Stimulated activated CD4-positive, alpha-beta T cell treated with anti-CD3 and anti-CD28 coated beads, Interleukin-4, amount 100 ng/mL, for 4 hours (primary cell): ENCODE measurements at places on chromosomes 2 and 18.

- DNase-seq = no peak
Observed at GRCh38 chr2:8794923-8795825, 42.2 kb downstream of the KIDINS220 start.

DNA sequence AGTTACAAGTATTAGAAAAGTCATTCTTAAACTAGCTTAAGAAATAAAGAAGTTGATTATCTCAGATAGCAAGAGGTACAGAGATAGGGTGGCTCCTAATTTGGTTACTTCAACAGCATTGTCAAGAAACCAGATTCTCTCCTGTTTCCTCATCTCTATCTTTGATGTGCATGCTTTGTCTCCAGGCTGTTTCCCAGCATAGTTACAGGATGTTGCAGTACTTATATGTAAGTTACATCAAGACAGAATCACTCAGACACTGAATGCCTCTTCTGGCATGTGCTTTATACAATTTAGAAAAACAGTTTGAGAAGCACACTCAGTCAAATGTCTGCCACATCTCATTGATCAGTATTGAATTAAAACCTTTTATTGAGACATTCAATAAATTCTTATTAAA lies 189.5 kb upstream of the UBE2E3 start:
- no peak for DNase-seq

GRCh38 chr2:190649035-190649797 lies at the start of gene NAB1:
Gene NAB1 (plus strand): TSS chr2:190649083. CDS start chr2:190659177, 10,094 bp downstream.
- peak; percentile 82 for DNase-seq

GRCh38 chr2:69227716-69228115 lies 159.3 kb downstream of the GFPT1 start:
- no peak for DNase-seq

- DNase-seq = no peak
Observed at GRCh38 chr18:6009756-6010155, 114.4 kb upstream of the TMEM200C start.

DNA sequence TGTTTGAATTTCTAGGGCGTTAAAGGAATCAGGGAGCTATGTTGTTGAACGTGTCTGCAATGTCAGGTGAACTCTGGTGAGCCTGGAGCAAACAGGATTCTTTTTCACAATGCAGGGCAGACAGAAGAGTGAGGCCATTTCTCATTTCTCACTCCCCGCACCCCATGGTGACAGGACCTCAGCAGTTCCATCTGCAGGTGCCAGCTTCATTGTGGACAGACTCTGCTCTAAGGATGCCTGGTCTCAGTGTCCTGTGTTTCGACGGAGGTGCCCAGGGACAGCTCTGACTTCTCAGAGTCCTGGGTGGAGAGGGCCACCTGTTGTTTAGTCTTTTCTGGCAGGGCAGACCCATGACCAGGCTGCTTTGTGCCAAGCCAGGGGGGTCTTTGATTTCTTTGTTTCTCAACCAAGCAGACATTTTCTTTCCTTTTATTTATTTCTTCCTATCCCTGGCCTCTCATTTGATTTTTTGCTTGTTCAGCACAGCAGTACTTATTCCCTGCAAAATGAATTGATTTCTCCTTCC lies 201.5 kb downstream of the RNF144A start:
- no peak for DNase-seq

DNA sequence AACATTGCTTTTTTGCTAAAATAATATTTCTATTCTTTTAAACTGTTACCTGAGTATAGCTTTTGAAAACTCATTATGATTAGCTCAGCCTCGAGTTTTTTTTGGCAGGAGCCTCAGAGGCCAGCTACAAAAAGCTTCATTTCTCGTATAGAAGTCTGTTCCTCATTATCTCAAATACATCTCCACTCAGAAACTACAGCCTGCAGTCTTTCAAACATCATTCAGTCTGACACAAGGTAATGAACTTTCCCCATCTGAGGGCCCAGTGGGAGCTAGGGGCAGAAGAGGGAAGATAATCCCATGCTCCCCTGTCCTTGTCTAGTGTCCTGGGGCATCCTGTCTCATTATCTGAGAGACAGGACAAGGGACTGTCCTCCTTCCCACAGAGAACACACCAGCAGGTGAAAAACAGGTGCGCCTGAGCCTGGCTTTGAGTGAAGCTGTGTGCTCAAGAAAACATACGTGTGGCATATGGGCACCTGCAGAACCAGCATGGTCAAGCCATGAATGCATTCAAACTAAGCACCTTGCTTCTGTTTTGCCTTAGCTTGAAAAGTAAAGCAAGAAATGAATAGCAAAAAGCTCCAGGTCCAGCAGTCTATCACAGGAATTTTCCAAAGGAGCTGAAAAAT lies 247.5 kb downstream of the MREG start:
- no peak for DNase-seq

GRCh38 chr2:217847115-217847514 lies 155.7 kb downstream of the TNS1 start:
- DNase-seq = no peak

DNA sequence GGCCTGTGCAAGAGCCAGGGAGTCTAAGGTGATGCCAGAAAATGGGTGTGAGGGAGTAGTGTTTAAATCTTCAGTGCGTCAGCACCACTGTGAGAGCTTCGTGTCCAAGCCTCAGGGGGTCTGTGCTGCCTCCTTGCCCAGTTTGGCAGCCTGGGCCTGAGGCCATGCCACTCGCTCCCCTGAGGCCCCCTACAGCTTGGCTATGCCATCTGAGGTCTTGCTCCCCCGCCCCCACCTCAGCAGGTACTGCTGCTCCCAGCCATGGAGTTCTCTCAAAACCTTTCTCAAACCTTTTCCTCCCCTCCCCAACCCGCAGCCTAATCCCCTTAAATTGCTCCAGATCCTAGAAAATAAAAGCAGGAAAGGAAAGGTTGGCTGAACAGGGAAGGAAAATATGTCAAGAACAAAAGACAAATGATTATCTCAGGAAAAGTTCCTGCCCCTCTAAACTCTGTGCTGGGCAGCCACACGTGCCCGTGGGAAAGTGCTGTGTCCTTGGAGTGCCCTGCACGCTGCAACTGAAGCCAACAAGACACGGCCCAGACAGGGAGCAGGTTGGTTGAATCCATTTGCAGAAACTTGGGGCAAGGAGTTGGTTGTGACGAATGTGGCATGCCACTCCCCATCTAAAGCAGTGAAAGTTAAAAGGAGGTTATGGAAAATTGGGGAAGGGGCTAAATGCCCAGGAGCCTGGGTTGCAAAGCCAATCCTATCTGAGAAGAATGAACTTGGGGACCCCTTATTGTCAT lies 61.2 kb downstream of the ATOH8 start:
- no peak for DNase-seq

- no peak for DNase-seq
Observed at GRCh38 chr2:141341444-141341843, 789.4 kb downstream of the LRP1B start.

DNA sequence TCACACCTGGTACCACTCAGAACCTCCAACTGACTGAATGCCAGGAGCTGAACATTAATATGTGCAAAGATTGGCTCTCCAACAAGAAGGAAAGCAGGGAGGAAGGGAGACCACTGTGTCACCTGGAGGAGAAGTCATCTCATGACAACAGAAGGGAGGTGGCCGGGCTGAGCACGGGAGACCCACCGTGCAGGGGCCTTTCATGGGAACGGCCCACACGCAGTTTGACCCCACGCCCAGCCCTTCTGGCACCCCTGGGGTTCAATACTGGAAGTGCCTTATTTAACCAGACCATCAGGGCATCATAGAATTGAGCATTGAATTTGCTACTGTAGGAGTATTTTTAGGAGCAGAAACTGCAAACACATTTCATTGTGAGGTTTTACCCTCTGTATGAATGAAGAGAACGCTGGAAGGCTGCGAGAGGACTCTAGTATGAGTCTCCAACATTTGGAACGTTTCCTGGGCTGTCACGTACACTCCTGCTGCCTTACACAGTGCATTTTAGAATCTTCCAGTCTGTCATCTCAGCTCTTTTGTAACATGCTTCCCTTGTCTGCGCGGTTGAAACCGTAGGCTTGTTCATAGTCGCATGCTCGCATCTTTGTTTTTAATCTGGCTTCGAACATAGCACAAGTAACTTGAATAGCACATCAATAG lies 132.1 kb downstream of the NFATC1 start:
- DNase-seq = no peak

DNA sequence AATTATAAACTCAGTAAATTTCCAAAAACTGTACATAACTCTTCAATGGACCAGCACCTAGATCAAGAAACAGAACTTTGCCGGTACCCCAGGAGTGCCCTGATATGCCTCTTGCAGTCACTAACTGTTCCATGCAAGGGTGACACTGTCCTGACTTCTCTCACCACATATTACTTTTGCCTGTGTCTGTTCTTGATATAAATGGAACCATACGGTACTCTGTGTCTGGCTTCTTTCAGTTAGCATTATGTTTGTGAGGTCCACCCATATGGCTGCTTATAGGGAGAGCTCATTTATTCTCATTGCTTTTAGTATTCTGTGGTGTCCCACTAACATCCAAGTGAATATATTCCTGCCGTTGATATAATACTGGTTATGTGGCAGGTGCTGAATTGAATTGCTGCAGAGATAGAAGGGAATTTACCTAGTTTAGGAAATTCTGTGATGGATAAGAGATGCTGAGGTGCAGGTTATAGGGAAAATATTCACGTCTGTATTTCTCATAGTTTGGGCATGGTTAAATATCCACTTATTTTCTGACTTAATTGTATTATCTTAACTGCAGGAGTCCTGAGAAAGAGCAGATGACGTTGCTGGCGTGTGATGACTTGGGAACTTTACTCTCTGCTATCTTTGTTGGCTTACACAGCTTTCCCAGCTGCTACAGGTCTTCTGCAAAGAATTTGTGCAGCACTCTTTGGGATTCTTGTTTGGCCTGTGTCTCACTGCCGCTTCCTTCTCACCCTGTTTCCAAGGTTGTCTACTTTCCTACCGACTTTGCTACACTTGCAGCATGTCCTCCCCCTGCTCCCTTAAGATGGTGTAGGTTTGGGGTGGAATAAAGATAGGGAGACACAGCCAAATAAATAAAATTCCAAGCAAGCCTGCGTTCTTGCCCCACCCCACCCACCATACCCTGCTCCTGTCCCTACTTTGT lies 107.9 kb downstream of the MAP4K4 start:
- no peak for DNase-seq

DNA sequence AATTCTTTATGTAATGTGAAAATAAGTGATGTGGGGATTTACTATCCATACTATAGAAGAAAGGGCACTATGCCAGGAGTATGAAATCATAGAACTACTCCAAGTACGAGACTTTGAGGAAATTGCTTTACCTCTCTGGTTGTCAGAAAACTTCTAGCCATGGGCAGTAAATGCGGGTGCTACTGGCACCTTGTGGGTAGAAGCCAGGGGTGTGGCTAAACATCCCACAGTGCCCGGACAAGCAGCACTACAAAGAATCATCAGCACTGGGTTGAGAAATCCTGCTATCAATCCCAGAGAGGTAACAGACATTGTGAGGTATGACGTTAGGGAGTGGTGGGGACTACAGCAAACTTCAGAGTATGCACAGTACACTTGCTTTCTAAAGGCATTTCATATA lies 453.5 kb upstream of the TNP1 start:
- DNase-seq = no peak

- DNase-seq = no peak
Observed at GRCh38 chr2:241437179-241437578, 71.2 kb downstream of the STK25 start.

DNA sequence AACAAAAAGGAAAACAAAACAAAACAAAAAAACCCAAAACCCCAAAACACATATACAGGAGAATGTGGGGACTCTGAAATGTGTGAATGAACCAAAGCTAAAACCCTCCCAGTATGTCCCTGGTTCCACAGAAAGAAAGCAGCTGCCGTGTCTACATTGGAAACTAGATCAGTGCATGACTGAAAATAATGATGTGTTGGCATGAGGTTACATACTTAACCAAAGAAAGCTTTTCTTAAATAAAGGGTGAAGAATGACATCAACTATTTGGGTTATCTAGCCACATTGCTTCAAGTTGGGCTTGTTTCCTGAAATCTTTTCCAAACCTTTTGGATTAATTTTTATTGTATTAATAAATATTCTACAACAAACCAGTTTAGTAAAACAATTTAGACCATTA lies 91.9 kb upstream of the FN1 start:
- no peak for DNase-seq

DNA sequence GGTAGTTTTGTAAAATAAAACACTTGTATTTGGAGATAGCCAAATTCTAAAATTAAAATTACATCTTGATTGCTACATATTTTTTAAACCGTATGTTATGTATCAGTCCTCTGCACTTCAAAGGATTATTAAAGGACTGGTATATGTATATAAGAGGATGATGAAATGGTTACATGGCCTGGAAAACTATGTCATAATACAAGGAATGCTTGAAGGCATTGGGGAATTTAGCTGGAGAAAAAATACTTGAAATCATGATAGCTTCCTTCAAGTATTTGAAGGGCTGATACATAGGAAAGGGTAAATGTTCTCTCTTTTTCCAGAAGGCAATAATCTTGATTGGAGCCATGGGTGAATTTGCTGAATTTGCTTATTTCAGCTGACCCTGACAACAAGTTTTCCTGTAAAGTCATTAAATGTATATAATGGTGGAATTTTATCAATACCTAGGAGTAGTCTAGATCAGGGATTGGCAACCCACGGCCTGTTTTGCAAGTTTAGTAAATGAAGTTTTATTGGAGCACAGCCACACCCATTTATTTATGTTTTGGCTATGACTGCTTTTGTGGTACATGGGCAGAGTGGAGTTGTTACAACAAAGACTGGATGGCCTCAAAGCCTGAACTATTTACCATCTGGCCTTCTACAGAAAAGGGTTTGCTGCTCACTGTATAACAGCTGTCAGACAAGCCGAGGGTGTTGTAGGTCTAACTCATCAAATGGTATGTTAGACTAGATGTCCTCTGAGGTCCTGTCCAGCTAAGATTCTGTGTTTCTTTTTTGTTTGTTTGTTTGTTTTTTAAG lies 34.4 kb downstream of the ACYP2 start:
- no peak for DNase-seq

- DNase-seq = no peak
Observed at GRCh38 chr2:119229716-119230115, 6.1 kb downstream of the STEAP3 start.

GRCh38 chr2:43130548-43130875 lies 95.9 kb downstream of the ZFP36L2 start:
- no peak for DNase-seq

DNA sequence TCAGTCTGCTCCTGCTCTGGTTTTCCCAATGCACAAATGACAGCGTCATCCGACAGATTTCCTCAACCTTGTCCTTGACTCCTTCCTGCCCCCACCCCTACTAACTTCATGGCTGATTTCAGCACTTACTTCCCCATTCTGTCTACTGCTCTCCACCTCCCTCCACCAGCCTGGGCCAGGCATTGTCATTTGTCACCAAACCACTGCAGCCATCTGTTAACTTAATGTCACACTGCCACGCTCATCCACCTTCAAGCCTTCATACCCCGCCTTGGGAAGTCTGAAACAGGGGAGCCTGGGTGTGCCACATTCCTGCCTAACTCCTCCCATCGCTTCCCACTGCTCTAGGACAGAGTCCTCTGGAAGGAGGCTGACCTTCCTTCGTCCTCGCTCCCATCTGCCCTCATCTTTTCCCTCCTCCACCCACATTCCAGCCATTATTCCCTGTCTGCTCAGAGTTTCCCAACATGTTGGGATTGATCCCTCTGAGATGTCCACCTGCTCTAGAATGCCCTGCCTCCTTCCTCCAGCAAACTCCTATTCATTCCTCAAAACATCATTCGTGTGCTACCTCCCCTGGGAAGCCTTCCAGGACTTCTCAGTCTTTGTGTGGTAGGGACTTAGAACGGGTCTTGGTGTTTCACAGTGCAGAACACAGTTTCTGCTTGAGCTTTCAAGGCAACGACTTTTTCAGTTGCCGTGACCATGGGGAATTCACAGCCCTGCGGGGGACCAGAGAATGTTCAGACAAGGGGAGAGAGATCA lies 42.2 kb upstream of the SMAD7 start:
- DNase-seq = no peak

- DNase-seq = no peak
Observed at GRCh38 chr2:177553176-177553884, 160.8 kb downstream of the AGPS start.
